Calu3 (cell line): ENCODE measurements at places on chromosomes 2 and 18. TPM values are rescaled to one million over a fixed set of nuclear protein-coding genes. Genes with fewer than 3 reads are reported as not detected.

The FRZB gene
- total RNA-seq: 0.20 and 0.21 TPM in 2 replicates

The POTEC gene
- total RNA-seq: not detected in 2 replicates

DNA sequence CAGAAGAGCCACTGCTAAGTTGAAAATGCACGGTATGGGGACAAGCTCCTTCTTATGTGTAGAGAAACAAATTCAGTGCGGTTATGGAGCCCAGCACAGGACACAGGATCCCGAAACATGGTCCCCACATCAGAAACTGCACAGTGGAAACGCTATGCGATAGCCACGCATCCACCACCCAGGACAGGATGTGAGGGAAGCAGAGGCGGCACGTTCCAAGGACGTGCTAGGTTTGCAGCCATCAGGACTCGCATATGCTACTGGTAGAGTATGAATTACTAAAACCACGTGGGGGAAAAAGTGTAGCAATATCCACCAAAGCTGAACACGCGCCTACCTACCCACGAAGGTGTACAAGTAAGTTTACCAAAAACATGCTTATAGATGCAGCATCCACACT lies 34.7 kb upstream of the SNTG2 start:
- DNase-seq: no peak

The ASPRV1 gene
- 0.17 and 0.27 TPM in 2 replicates for total RNA-seq

GRCh38 chr2:18373081-18373480 lies 187.4 kb downstream of the RDH14 start:
- no peak for DNase-seq

DNA sequence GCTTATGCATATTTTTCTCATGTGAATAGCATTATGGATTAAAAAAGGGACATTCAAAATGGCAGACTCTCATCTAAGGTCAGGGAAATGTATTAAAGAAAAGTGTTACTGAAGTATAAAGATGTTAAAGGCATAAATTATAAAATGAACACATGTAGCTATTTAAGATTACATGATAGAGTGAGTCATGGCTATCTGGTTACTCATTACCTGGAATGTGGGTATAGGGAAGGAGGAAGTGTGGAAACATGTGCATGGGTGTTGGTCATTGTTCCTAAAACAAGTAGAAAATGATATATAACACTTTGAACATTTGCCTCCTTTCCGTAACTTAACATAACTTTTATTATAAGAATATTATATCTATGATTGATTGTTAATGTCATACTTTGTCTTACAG lies 66.4 kb downstream of the MYO1B start:
- peak; percentile 33 for DNase-seq

DNA sequence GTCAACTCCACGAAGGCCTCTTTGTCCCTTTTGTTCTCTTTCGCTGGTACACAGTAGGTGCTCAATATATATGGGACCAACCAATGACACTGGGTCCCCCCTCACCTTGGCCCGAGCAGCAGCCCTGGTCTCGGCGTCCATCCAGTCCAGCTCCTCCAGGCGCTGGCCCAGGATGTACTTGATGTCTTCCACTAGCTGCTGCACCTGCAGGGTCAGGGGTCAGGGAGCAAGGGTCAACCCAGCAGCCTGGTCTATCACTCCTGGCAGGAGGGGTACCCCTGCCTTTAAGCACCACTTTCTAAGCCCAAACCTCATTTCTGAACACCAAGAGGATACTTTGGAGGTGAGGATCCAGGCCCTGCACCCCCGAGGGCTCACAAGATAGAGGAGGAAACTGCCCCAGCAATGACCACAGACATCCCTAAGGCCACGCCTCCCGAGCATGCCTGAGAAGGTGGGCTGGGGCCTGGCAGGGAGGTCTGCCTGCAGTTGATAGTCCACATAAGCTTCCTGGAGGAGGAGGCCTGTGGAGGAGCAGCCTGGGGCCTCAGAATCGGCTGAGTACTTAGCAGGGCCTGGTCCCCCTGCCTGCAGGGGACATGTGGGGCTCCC lies 4.2 kb downstream of the ECEL1 start:
- no peak for DNase-seq

The HTRA2 gene
- 23.4 and 26.3 TPM in 2 replicates for total RNA-seq

GRCh38 chr2:205770577-205770976 lies 88.3 kb downstream of the NRP2 start:
- DNase-seq: no peak
